ENCODE measurements at places on chromosomes 7 and 10.

- DNase-seq: no peak
Measured at GRCh38 chr10:130392031-130392430, 255.8 kb downstream of the GLRX3 start.

- no peak for DNase-seq
Measured at GRCh38 chr10:86391986-86392722, 25.6 kb upstream of the GRID1 start.

- no peak for DNase-seq
Measured at GRCh38 chr7:108222236-108222892, 92.2 kb upstream of the LAMB4 start.

- DNase-seq: no peak
Measured at GRCh38 chr7:6111041-6111440, 79.9 kb downstream of the ANKRD61 start.

DNA sequence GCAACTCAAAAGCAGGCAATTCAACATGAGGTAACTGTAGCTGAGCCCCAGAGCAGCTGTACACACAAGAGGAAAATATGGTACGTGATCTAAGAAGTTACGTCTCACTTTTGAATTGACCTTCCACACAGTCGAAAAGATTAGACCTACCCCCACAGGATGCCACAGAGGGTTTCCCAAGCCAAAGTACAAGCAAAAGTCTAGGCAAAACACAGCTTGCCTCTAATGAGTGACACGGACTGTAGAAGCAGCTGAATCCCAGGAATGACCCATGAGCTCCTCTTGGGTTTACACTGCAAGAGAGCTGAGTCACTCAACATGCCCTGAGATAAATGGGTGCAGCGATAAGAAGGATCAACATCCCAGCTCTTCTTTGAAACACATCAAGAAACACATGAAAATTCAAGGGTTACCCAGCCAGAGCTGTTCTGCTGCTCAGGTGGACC, 9.8 kb downstream of the CREB3L2 start:
- no peak for DNase-seq

DNA sequence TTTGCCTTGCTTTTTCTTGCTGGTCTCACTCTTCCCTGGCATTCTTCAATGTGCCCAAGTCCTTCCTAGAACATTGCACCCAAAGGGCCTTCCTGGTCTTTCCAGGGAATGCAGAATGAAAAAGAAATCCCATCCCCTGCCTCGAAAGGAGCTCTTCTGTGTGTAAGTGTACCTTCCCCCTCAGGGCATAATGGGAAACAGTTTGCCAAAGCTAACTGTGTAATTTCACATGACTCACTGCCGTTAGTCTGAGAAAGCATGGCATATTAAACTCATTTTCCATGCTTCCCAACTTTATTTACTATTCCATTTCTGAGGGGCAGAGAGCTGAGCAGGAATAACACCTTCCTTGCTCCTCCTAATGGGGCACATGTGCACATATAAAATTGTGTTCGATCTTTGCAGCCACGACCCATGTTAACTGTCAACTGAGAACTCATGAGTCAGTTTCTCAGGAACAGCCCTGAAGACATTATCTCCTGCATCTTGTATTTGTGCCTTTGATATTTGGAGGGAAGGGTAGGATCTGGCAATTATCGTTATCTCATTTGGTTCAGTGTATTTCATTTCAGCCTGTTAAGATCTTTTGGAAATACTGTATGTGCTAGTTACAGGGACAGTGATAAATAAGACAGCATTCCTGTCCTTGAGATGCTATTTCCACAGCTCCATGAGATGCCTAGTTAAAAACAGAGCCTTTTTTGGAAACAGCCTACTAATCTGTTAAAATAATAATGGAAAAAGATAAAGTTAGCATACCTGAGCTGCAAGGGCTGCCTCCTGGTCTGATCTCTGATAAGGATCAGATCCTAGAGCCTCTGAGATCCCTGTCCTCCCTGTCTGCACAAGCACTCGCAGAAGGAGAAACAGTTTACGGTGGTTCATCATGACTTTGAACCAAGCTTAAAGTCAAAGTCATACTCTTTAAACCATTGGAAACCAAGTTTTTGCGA, 42.3 kb downstream of the IKZF1 start:
- DNase-seq: no peak

- DNase-seq: no peak
Measured at GRCh38 chr7:29345590-29345989, 151.0 kb downstream of the CHN2 start.

- DNase-seq: no peak
Measured at GRCh38 chr7:19558527-19558926, 150.3 kb downstream of the POLR1F start.

- DNase-seq: no peak
Measured at GRCh38 chr7:50146692-50147091, 53.6 kb upstream of the ZPBP start.

DNA sequence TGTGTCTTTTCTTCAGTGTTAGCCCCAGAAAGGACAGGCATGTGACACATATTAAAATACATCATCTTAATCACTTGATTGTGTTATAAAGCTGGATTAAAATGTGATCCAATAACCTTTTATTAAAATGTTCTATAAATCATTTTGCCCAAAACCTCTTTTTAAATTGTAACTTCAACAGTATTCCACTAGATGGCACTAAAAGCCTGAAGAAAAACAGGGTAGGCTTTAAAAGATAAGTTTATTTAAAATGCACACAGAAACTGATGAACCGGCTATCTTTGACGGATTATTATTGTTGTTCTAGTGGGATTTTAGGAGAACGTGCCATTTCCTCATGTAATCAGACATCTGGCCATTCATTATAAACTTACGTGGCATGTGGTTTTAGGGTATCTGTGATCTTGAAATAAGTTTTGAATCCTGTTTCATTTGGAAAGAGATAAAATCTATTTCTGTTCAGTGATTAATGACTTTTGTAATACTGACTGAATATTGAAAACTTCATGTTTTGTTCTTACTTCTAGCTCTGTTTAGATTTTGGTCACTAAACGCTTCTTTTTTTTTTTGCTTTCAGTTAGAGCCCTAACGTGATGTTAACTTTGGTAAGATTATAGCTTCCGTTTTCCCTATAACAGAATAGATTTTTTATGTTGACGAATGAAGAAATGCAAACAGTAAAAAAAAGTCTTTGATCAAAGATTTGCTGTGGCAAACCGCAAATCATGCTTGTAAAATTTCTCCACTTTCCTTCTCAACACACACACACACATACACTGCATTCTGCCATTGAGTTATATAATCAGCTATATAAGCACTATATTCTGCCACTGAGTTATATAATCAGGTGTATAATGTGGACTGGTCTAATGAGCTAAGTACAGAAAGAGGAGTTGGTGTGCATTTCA, 13.6 kb downstream of the VPS50 start:
- no peak for DNase-seq

DNA sequence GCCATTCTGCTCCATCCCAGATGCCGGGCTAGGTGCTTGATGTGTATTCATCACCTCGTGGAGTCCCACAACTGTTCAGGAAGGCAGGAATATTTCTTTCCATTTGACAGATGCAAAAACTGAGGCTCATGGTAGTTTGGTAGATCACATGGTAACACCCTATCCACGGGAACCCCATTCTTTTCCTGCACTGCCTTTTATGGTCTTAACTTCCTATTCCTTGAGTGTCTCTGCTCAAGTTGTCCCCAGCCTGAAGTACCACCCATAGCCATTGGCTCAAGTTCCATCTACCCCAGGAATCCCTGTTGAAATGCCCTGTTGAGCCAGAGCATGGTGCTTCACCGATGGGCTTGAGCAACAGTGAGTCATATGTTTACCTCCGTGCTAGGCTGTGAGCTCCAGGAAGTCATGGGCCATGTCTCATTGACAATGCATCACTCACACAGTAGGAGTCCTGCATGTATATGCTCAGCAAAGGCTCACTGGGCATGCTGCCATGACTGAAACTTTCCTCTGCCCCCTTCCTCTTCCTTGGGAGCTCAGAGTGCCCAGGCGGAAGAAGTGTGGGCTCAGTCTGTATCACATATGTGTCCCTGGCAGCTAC, 71.7 kb upstream of the ADAM12 start:
- DNase-seq: no peak

DNA sequence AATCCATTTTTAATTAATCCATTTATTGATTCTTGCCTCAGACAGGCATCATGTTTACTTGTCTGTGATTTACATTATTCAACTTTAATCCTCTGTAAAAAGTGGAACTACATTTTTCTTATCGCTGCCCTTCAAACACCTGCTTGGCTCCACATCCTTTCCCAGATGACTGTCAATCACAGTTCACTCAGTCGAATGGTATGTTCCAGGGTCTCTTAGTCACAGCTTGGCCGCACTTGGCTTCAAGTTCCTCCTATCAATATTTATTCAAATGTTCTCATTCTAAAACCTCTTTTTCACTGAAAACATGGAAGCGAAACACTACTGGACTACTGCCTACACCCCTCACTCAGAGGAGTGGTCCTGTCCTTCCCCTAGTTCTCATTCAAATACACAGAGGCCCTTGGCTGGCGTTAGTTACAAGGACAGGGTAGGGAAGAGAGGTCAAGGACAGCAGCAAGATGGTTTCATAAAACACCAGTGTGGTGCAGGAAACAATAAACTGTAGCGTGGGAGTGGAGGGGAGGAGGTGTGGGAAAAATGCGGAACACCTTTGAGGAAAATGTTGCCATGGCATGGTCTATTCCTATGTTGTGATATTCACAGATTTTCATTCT, 143.2 kb downstream of the USP6NL start:
- DNase-seq: no peak

DNA sequence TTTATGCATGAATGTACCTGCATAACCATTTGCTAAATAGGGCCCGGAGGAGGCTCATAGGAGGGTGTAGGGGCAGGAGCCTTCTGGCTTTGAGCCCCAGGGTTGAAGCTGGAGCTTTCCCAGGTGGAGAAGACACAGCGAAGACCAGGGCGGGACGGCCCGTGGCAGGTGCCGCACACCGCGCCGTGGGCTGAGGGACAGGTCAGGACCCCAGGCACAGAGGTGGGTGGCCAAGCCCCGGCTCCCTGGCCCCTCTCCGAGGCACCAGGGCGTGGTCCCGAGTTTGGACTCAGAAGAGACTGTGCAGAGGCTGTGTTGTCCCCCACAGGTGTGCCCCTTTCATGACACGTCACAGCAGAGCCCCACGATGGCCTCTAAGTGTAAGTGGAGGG, 56.5 kb downstream of the PWWP2B start:
- DNase-seq: no peak

- no peak for DNase-seq
Measured at GRCh38 chr7:81525841-81526240, 244.0 kb downstream of the HGF start.

DNA sequence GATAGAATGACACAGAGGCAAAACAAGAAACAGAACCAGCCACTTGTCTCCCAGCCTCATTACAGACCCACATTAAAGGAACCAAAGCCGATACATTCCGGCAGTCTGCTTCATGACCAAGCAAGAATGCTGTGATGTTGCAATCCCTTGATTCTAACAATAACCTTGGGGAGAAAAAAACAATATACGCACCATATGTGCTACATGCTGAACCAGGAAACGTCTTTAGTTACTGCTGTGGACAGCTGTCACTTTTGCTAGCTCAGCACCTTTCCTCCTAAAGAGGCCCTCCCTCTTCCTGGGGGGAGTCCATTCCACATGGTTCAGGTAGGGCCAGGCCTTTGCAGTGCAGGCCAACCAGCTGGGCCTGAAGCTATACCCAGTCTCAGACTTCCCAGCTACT, 79.1 kb downstream of the PRTFDC1 start:
- DNase-seq: no peak

- no peak for DNase-seq
Measured at GRCh38 chr10:60937022-60937421, 7.0 kb downstream of the RHOBTB1 start.

DNA sequence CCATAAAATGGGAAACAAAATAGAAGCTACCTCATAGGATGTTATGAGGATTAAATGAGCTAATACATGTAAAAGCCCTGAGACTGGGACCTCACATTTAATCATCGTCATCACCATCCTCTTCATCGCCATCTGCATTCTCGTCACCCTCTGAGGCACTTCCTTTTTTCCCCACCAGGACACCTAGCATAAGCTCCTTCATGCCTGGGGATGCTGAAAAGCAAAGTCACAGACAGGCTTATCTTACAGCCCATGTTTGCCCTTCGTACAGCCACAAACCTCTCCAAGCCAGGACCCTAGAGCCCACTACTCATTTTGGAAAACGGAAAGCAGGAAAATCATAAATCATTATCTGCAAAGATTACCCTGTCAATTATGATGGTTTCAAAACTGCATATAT, 249.6 kb downstream of the GPAM start:
- no peak for DNase-seq

- DNase-seq: no peak
Measured at GRCh38 chr7:69893906-69894305, 295.6 kb downstream of the AUTS2 start.
